ENCODE measurements at places on chromosomes 1 and 21.
A peak's percentile ranks its signal among the peaks of the same experiment; 100 is the strongest.

DNA sequence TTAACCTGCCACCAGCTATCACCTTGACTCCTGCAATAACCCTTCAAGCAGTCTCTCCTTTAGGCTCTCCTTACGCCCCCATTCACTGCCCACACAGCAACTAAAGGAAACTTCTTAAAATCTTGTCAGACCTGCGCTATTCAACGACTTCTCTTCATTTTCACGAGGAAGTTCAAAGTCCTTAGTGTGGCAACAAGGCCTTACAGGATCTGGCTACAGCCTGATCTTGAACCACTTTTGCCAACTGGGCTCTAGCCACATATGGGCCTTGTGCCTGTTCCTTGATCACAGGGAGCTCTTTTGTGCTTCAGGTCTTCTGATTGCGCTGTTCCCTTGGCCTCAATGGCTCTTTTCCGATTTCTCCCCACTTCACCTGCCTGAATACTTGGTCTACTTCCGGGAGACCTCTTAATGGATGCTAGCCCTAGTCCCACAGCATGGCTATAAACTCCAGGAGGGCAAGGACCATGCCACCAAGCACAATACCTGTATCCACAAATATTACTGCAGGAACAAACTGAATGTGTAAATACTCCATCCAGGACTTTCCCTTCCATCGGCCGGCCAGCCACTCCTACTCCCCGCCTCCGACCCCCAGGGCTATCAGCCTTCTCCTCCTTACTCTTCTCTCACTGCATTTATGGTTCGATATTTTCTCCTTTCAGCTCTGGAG lies 2.3 kb upstream of the CTNNBIP1 start:
- DNase-seq, result no peak

GRCh38 chr1:163668472-163668871 lies 346.7 kb downstream of the NUF2 start:
- no peak for DNase-seq

DNA sequence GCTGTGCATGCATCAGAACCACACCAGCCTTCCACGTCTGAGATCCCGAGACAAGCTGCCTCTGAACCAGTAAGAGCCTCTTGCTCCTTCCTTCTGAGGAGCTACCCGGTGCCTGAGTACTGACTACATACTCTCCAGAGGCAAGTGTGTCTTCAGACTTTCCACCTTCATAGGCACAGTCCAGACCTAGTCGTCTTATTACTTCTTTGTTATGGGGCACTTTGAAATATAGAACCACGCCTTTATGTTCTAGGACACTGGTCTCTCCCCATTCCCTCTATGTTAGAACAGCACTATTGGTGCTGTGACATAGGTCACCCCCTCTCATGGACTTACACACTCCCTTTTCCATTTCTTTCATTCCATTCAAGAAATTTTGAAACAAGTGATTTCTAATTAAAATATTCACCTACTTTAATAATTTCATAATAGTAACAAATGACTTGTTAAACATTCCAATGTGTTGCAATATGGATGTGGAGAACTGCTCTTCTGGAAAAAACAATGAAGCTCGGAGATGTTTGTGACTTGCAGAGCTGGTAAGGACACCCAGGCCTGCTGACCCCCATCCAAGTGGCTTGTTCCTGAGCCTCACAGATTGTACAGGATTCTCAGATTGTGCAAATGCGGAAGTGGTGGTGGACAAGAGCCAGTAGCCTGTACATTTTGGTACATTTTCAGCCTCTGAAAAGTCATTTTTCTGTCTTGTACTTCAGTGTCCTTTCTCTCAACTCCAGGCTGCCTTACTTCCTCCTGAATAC lies 76.1 kb upstream of the SIPA1L2 start:
- DNase-seq, result peak; percentile 29

GRCh38 chr21:29645666-29646553 lies 293.9 kb downstream of the GRIK1 start:
- no peak for DNase-seq

- no peak for DNase-seq
Observed at GRCh38 chr1:59288046-59288445, 8.8 kb upstream of the FGGY start.

DNA sequence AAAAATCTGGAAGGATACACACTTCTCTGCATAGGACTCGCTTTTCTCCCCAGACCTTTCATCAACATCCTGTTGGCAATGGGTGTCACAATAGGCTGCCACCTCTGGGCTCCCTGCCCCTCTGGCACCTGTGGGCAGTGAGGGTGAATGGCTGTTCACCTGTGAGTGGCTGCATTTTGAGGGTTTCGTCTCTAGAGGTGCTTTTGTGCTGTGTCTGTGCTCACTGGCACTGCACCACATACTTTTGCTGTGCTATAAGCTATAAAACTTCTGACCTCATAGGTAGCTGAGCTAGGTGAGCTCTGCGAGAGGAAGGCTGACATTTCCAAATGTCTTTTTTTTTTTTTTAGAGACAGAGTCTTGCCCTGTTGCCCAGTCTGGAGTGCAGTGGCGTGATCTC lies 35.9 kb downstream of the SLC30A1 start:
- DNase-seq, result no peak

GRCh38 chr1:4944911-4945310 lies 290.5 kb downstream of the AJAP1 start:
- no peak for DNase-seq

DNA sequence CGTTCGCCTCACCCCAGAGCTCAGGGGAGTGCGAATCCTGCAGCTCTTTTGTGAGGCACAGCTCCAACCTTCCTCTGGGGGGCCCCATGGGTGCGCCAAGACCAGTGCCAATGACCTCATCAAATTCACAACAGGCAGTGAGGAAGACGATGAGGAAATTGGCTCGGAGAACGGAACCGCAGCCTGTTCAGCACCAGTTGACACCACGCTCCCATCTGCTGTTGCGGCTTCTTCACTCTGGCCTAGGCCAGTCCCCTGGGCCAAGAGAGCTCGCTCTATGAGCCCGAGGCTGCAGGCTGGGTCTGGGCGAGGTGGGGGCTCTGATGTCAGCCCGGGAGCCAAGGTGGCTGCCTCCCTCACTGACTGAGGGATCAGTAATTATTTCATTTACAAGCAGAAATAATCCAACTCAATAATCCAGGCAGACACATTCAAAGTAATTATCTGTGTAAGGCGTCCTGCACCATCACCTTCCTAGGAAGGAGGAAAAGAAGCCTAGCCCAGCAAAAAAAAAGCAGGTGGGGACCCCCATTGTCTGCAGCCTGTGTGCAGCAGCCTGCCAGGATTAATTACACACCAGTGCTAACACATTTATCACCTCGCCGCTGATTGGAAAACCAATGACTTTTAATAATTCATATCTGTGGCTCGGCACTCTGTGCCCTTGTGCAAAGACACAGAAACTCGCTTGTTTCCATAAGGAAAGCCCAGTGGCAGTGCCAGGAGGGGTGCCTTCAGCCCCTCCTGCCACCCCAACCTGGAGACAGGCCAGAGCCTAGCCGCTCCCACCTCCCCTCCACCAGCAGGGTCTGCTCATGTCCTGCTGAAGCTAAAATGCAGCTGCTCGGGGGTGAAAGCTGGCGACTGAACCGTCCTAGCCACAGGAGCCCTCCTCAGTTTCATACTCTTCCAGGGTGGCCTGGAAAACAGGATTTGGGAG lies 1.9 kb downstream of the PLEKHA6 start:
- DNase-seq, result peak; percentile 73
